ENCODE measurements at places on chromosomes 1 and 21.

DNA sequence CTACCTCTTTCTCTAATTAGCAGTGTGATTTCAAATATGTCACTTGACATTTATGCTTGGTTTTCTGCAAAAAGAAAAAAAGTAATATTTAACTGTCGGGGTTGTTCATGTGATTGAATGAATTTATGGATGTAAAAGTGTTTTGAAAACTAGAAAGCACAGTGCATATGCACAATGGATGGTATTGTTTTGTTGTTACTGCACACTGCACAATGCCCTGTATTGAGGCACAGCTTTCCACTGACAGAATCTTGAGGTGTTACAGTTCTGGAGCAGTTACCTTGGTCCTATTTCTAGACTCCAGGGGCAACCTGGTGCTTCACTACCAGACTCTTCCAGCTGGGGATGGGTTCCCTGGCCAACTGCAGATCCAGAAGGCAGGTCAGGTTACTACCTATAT lies 116.8 kb upstream of the L1TD1 start:
- DNase-seq: no peak

DNA sequence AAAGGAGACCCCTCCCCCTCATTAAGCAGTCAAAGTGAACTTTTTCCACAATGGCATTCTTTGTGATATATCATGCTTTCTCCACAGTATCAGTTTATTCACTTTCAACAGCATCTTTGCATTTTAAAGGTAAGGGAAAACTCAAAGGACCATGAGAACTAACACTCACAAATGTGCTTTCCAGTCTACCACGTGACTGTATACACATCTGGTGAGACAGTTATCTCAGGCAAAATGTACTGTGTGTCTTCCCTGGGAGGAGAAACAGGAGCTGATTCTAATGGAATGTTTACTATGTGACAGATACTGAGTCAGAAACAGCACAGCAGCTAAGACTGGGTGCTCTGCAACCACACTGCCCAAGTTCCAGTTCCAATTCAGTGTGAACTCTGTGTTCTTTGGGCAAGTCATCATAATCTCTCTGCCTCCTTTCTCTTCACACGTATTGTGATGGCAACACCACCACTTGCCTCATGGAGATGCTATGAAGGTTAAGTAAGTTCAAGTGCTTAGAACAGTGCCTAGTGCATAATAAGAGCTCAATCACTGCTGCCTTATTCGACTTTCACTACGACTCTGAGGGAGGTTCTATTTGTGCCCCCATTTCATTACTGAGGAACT lies 79.0 kb downstream of the SLC45A1 start:
- DNase-seq: no peak

GRCh38 chr21:37264808-37265207 lies 2.3 kb downstream of the VPS26C start:
- DNase-seq: no peak

GRCh38 chr1:169018751-169019150 lies 87.7 kb upstream of the ATP1B1 start:
- no peak for DNase-seq

GRCh38 chr1:56120021-56120420 lies 459.3 kb downstream of the PLPP3 start:
- no peak for DNase-seq

- no peak for DNase-seq
Observed at GRCh38 chr1:109312978-109313775, 6.4 kb upstream of the MYBPHL start.

DNA sequence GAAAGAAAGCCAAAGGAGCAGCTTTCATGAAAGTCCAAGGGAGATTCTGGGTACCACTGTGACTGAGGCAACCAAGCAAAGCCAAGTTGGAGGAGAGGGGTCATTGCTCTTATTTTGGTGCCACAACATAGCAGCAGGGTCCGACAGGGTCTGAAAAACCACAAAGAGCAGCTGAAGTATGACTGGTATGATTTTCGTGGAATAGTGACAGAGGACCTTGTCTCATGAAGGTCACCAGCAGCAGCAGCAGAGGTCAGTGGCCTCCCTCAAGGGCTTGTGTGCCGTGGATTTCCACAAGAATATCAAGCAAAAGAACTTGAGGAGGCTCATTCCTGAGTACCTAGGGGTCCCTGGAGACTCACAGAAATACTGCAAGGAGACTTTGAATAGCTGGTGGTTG lies 160.9 kb upstream of the SYT6 start:
- no peak for DNase-seq

Data from stimulated activated CD4-positive, alpha-beta T cell treated with anti-CD3 and anti-CD28 coated beads, Interleukin-12 subunit alpha, Interleukin-12 subunit beta, amount 100 ng/mL, for 4 hours (primary cell).